Esophagus mucosa (tissue), 1 donor: ENCODE measurements at places on chromosomes 12 and 14.

DNA sequence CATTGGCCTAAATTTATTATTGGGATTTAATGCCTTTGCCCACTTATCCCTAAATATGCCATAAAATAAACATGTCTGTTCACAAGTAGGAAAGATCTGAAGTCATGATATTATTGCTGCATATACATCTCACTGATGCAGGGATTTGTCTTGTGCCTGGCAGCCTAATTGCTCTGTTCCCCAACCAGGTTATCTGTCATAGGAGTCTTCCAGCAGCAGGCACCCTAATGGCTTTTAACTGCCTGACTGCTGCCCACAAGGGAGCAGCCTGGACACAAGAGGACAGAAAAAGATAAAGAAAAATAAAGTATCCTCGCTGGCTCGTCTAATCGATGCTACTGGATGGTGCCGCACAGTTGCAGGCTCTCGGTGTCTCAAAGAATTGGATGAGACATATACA lies 337.6 kb upstream of the FAR2 start:
- ATAC-seq = no peak

GRCh38 chr12:104637604-104638003 lies 180.9 kb downstream of the CHST11 start:
- no peak for ATAC-seq

- no peak for ATAC-seq
These were observed 341.3 kb downstream of the SLC16A7 start for GRCh38 chr12:59937148-59937547.

GRCh38 chr12:81596558-81596957 lies 162.6 kb downstream of the PPFIA2 start:
- ATAC-seq = no peak

- no peak for ATAC-seq
These were observed 16.4 kb upstream of the SRRM4 start for GRCh38 chr12:118964988-118965387.

GRCh38 chr14:91897106-91897701 lies 29.9 kb upstream of the TC2N start:
- no peak for ATAC-seq

GRCh38 chr14:22882529-22883172 lies 371 bp upstream of the REM2 start:
- ATAC-seq = peak; percentile 41

DNA sequence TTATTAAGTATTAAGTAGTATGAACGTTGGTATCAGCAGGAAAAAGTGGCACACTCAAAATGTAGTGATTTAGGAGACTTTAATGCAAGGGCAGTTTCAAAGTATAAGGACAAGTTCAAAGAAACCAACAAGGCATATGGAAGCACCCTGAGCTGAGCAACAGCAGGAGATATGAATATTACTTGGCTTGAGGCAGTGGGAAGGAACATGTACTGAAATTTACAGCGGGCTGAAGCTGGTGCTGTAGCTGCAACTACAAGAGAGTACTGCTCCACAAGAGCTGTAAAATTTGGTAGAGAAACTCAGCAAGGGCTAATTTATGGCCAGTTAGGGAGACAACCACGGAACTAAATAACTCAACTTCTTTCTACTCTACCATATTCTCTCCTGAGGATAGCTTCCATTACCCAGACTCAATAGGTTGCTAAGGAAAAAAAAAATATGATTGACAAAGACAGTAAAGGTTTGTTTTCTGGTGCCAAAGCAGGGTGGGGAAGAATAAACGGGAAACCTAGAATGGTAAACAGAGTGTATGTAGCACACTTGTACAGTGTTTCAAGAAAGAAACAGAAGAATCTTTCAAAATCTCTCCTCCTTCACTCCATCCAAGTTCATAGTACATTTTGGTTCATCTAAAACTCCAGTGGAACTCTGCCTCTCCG lies 487.8 kb upstream of the MGAT4C start:
- no peak for ATAC-seq

- ATAC-seq = no peak
These were observed 96.8 kb downstream of the TTLL5 start for GRCh38 chr14:75757644-75758402.

DNA sequence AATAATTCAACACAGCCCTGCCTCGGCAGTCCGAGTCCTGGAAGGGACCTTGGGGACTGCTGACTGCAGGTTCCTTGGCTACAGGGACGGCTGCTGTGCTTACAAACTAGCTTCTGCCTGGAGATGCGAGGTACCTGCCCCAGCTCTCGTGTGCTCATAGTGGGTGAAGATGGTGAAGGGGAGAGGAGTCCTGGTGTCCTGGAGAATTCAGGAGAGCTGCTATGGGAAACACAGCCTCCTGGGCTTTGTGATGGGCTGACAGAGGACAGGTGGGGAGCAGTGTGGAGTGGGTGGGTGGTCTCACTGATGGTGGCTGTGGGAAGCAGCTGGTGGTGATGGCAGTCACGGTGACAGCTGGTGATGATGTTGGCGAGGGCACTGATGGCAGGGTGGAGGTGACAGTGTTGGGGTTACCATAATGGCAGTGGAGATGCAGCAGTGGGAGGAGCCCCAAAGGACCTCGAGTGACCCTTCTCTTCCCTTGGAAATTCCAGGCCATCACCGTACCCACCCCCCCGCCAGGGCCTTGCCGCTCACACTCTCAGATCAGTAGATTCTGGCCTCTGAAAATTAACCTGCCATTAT lies 32.8 kb downstream of the HVCN1 start:
- no peak for ATAC-seq

- ATAC-seq = no peak
These were observed 5.6 kb downstream of the FAM234B start for GRCh38 chr12:13049816-13050215.

DNA sequence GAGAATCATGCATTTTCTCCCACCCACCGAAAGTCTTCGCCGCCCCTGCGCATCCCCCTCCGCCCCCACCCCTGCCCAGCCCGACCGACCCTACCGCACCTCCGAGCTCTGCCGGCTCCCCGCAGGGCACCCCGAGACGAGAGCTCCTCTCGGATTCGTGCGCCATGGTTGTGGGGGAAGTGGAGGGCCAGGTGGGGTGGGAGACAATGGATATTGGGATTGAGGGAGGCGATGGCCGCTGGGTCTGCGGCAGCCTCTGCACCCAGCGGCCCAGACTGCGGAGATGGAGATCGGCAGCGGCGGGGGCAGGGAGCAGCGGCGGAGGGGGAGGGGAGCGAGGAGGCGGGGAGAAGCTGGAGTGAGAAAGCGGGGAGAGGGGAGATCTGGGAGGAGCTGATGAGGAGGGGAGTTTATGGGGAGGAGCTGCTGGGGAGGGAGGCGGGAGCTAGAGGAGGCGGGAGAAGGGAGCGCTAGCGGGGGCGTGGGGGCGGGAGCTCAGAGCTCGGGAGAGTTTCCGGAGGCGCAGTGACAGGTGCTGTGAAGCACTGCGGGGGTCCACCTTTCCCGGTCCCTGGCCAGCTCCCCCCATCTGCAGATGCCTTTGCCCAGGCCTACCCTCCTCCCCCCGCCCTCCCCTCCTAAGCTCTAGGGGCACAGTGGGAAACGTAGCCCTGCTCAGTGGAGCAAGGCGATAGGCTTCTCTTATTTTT lies at the start of gene SALL2:
Gene SALL2 (minus strand): TSS at position 385 of the 710 bp plus-strand sequence. CDS start 219 bp downstream, at position 166.
- peak; percentile 45 for ATAC-seq

- ATAC-seq = no peak
These were observed 19.1 kb downstream of the TMEM30B start for GRCh38 chr14:61262082-61262481.

GRCh38 chr12:3299929-3300832 lies 190.8 kb upstream of the PRMT8 start:
- peak; percentile 88 for ATAC-seq

DNA sequence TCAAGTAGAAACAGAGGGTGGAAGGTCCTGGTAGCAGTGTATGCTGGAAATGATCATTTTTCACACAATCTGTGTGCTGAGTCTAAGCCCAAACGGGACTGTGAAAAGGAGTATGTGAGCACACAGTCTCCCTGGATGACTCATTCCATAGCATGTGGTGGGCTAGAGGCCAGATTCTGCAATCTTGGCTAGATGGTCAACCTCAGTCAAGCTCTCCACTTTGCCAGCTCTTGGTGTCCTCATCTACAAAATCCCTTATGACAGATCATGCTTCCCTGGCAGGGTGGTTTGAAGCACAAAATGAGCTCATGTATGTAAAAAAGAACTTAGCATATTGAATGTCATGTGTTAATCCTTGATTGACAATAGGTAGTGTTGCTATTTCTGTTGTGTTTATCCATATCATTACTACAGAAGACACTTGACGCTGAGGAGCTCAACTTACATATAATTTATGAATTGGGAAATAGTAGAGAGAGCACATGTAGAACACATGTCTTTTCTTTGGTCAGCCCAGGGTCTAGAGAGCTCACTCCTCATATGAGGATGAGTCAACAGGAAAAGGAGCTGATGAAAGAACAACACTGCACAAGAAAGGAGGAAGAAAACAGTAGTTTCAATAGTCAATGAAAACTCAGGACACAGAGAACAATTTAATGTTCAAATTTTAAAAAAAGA lies 517.5 kb downstream of the BCL11B start:
- ATAC-seq = no peak

GRCh38 chr14:98868866-98869265 lies 403.1 kb downstream of the BCL11B start:
- no peak for ATAC-seq

DNA sequence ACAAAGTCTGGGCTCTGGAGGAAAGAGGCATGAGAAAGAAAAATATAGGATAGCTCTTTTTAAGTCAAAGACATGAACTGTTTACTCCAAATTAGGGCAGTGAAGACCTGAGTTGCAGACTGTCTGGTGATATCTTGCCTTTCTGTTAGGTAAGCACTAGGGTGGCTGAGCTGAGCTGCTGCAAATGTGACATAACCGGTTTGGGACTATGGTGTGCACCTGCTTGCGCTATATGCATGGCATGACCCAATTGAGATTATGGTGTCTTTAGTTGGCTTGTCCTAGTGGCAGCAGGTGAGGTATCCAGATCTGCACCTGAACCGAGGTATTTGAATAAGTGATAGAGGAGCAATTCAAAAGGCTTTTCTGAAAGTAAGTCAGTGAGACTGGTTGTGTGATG lies 345.6 kb downstream of the APAF1 start:
- ATAC-seq = peak; percentile 75

DNA sequence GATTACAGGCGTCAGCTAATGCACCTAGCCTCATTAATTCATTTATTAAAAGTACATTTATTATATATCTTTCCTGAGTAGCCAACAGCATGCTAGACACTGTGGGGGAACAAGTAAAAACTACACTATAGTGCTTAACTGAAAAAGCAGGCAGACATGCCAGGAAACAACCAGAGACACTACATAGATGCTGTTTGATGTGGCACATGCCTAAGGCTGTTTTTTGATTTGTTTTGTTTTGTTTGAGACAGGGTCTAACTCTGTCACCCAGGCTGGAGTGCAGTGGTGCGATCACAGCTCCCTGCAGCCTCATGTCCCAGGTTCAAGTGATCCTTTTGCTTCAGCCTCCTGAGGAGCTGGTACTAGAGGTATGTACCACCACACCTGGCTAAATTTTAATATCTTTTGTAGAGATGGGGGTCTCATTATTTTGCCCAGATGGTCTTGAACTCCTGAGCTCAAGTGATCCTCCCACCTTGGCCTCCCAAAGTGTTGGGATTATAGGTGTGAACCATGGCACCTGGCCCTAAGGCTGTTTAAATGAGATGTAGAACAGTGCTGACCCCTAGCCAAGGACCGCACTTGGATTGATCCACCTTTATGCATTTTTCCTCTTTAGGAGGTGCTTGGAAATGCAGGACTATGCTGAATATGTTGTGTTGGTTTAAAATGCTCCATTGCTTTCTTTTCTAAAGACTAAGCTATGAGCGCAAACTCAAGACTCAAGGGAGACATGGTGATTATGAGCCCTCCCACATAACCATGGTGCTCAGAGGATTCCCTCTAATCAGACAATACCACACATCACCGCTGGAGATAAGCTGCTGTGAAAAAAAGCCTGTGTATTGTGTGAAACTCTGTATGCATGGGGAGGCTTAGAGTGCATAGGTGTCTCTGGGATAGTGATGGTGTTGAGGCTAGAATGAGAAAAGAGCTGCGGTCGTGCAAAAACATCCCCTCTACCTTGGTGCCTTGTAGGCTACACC lies 10.5 kb upstream of the C14orf93 start:
- no peak for ATAC-seq

GRCh38 chr14:24411443-24412389 lies 12.9 kb downstream of the NYNRIN start:
- ATAC-seq = peak; percentile 50

- no peak for ATAC-seq
These were observed 62.7 kb downstream of the TUNAR start for GRCh38 chr14:95939335-95939734.

GRCh38 chr12:131057211-131057721 lies 103.6 kb downstream of the ADGRD1 start:
- no peak for ATAC-seq

GRCh38 chr12:224330-224729 lies 10.4 kb upstream of the SLC6A12 start:
- no peak for ATAC-seq

DNA sequence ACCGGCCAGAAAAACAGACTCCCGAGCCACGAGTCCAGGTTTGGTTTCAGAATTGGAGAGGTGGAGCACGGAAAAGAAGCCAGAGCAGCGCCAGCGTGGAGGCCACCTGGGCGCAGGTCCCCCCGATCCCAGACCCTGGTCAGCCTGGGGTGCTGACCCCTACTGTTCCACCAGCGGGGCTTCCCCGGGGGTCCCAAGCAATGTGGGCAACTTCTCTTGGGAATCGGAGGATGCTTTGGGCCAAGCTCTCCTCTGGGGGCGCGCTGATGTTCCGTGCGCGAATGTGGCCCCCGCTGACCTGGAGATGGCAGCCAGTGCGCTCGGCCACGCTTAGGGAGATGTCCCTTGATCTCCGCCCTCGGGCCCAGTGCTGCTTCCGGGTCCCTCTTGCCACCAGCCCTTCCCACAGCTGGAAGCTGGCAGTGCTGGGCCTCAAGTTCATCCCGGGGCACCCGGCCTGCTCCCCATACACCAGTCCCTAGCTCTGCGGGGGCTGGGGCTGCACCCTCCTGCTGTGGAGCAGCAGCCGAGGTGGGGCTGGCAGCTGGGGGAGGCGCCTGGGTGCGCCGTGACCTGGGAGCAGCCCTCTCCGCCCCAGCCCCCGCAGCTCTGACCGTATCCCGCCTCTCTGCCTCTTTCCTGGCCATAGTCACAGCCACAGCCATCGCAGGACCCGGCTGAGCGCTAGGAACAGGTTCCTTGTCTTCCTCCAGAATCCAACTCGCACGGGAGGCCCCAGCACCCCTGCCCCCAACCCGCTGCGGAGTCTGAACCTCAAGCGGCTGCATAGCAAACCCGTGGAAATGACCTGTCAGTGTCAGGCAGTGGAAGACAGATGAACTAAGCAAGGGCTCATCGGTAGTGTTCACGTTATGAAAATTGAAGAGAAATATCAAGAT lies 91.2 kb downstream of the RCOR1 start:
- peak; percentile 27 for ATAC-seq

DNA sequence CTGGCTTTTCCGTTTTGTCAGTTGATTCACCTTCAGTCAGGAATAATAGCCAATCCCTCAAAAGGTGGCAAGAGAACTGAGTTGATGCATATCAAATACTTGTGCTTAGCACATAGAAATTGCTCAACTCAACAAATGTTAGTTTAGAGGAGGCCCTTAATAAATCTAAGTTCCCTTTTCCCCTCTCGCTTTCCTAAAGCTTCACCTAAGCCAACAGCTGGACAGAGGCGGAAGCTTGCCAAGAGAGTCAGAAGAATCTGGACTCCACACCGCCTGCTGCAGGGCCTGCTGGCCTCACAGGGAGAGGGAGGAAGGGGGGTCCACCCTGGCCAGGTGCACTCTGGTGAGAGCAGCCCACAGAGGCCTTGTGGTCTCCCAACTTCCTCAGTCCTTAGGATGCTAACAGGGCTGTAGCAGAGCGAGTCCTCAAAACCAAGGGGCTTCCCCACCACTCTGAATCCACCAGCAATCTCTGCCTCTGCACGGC lies 213.1 kb downstream of the CHST11 start:
- peak; percentile 12 for ATAC-seq
